ENCODE measurements at places on chromosomes 2 and 18.

DNA sequence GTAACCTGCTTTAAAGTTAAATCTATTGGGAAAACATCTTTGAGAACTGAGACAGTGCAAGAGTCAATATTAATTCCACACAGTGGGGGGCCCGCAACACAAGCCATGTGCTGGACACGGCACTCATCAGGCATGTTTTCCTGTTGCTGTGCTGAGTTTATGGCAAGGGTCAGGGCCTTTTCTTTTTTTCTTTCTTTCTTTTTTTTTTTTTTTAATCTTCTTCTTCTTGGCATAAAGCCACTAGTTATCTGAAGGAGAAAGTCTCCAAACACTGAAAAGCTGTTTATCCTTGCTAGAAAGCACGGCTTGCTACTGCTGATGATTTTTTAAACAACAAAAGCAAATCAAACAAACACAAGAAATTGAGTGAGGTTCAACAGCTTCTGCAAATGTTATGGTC lies 252.1 kb downstream of the ZNF521 start:
- no peak for DNase-seq

DNA sequence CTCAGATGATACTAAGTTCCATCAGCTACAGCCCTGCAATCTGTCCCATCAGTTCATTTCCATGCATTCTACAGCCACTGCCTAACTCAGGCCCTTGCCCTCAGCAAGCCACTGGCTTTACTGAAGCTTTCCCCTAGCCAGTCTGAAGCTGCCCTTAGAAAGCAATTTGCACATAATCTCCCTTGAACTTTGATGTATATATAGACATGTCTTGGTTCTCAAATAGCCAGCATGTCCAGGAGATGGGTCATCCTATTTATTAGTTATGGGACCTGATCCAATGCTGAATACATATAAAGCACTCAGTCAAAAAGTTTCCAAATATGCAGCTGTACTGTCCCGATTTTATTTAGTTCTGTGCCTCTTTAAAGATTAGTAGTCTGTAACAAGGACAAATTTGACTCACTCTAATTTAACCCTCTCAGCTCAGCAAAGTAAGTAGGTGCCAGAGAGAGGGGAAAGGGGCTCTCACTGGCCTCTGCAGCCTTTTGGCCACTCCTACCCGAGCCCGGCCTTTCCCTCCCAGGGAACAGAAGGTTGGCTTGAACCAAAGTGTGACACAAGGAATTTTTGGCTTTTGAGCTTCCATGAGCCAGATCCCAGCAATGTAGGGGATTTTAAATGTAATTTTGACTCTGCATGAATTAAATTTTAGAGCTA lies 70.7 kb downstream of the CCDC93 start:
- DNase-seq: no peak

DNA sequence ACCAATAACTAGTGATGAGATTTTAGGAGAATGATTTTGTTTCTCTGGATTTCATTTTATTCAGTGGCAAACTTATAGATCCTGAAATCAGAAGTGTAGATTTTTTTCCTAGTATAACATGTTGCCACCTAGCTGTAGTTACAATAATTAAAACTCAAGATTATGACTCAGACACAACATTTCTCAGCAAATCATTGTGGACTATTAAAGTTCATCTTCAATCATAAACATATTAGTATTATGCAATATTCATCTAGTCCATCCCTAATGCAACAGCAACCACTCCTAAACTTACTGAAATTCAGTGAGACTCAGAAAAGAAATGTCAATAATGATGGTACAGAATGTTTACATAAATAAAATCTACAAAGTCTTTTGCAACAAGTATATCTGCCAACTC lies 51.3 kb downstream of the USP34 start:
- no peak for DNase-seq

DNA sequence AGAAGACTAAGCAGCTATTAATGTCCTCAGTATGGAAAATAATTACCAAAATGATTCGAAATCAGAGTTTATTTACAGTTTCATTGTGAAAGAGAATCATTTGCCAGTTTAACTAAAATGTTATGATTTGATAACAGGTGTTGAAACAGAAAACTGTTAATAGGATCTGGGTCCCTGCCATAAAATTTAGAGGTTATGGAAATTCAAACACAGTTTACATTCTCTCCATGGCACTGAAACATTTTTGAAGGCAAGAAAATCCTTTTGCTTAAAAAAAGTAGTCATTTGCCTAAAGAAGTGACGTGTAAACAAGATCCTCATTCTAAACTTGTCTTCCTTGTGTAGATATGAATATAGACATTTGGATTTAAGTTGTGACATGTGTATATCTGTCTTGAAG lies 743.8 kb downstream of the SLC4A3 start:
- no peak for DNase-seq

GRCh38 chr2:54492335-54492734 lies 36.2 kb downstream of the SPTBN1 start:
- DNase-seq: no peak

GRCh38 chr2:234245945-234246344 lies 195.4 kb downstream of the SPP2 start:
- no peak for DNase-seq

DNA sequence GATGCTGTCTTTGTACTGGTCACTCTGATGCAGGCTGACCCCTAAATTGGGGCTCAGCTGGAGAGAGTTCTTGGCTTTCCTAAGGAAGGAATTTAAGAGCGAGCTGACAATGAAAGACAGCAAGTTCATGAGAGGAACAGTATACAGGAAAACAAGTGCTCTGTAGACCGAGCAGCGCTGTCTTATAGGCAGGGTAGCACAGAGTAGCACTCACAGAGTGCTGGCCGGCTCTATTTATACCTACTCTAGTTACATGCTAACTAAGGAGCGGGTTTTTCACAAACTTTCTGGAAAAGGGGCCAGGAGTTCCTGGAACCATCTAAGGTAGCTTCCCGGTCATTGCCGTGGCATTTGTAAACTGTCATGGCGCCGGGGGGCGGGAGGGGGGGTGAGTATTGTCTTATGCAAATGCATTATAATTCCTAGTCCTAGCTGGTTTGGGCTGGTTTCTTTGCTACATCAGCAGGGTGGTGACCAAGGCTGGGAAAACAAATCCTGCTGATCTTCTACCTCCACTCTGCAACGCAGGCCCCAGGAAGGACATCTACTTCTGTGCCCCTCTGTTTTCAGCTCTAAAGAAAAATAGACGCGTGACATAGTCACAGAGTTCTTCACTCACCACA lies 31.6 kb upstream of the MAP3K20 start:
- DNase-seq: no peak

DNA sequence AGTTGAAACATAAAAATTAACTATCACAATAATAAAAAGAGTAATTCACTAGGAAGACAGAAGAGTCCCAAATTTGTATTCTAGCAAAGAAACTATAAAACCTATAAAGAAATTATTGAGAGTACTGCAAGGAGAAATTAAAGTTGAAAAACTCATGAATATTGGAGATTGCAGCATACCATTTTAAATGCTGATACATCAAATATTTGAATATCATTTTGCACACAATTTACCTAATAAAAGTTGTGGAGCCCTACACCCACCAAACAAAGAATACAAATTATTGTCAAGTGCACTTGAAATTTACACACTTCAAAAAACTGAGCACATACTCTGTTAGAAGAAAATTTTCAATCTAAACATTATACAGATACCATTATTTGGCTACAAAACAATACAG lies 531.6 kb upstream of the SMIM21 start:
- no peak for DNase-seq

DNA sequence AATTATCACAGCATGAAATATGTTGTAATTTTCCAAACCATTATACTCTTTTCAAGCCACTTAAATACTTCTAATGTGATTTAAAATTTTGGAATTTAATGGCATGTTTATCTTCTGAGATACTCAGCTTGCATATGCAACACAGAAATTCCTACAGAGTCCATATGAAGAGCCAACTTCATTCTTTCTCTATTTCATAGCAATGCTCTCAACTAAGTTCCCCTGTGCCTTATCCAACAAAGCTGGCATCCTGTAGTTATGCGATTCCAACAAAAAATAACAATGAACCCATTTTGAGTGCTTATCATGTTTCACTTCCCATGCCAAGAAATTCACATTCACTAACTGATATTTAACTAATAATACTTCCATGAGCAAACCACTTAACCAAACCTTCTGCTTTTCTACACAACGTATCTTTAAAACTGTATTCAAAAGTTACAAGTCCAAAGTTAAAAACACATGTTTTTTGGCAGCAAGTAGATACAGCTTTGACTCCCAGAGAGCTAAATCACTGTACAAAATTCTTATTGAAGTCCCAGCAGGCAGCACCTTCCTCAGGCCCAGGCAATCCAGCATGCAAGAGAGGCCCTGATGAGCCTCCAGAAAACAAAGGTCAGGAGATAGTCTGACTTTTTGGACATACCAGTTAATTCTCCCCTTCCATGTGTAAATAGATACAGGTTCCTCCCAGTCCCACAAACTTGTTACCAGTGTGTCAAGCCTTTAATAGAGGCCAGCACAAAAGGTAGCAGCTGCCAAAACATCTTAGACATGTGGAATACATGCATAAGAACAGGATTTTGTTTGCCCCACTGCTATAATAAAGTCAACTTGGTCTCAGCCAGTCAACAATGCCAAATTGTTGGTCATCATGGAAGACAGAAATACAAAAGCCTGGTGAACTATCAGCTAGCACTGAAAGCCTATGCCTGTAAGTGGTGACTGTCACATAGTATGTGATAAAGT lies 113.1 kb upstream of the WDR75 start:
- DNase-seq: no peak

GRCh38 chr2:98009887-98010760 lies 14.4 kb upstream of the TMEM131 start:
- DNase-seq: no peak

GRCh38 chr2:158692372-158693103 lies 102.6 kb upstream of the DAPL1 start:
- no peak for DNase-seq

DNA sequence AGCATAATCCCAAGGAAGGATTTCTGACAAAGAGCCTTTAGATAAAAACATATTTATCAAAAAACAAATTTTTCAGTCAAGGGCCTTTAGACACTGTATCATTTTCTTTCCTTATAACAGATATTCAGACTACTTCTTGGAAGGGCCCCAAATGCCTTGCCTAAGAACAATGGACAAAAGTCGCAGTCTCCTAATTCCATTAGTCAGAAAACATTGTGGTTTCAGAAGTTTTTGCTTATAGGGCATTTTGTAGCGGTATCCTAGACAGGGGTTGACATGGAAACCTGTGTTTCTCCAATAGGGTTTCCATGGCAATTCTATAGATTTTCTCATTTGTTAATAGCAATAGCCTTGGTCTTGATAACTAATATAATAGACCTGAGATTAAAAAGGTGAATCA lies 36.7 kb upstream of the AGPS start:
- no peak for DNase-seq

DNA sequence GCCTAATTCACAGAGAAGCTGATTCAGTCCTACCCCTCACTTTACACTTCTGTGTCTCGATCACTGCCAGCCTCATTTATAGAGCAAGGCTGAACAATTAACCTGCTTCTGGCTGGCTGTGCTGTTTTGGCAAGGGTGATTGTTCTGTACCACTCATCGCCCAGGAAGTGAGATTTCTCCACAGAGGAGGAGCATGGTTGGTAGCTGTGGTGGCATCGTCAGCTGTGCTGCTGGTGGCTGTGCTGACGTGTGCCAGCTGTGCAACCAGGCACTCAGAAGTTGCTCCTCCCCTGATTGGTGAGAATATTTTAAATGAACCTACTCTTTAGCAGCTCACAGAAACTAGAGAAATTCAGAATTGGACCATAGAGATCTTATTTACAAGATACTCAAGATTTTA lies 158.3 kb downstream of the EML6 start:
- no peak for DNase-seq
